ENCODE measurements at places on chromosomes 16 and 17.
A peak's percentile ranks its signal among the peaks of the same experiment; 100 is the strongest.

DNA sequence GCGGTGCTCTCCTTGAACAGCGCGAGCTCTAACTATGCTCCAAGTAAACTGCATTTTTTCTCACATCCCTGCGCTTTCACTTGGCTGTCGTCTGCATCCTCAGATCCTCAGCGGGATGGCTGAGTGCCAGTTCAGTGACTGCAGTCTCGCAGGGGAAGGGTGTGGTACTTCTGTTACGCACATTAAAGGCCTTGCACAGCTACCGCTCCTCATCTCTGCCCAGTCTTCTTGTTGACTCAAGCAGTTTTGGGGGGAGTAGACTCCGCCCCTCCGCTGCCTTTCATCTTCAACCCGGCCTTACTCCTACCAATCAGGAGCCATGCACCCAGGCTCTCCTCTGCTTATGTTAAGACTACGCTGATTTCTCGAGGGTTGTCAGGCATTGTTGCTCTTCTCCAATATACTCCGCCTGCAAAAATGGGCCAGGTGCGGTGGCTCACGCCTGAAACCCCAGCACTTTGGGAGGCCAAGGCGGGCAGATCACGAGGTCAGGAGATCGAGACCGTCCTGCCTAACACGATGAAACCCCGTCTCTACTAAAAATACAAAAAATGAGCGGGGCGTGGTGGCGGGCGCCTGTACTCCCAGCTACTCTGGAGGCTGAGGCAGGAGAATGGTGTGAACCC, 10.0 kb downstream of the ATP5PD start:
- DNase-seq, result peak; percentile 94

DNA sequence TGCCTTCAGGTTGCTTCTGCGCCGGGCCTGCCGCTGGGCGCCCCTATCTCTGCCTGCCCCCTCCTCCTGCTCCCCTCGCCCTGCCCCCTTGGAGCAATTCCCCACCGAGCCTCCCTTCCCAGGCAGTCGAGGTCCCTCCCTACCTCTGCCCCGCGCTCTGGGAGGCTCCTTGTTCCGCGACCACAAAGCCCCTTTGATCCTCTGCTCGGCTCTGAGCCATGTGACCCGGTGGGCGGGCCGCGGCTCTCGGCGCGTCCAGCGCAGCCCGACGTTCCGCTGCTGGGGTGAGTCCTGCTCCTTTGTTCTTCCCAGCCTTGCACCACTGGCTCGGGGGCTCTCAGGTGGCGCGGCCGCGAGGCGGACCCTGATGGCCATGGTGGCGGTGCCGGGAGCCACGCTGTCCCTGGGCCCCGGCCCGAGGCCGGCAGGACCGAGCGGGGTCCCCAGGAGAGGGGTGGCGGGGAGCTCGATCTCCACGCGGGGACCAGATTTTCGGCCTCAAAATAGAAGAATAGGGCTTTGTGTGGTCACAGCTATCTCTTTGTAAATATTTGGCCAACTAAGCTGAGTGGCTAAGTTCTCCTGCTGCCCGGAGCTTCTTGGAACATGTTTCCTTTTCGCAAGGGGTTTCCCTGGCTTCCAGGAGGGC, 310.6 kb downstream of the SEC14L1 start:
- peak; percentile 77 for DNase-seq

- no peak for DNase-seq
Observed at GRCh38 chr17:27575096-27575911, 55.7 kb upstream of the LGALS9 start.

DNA sequence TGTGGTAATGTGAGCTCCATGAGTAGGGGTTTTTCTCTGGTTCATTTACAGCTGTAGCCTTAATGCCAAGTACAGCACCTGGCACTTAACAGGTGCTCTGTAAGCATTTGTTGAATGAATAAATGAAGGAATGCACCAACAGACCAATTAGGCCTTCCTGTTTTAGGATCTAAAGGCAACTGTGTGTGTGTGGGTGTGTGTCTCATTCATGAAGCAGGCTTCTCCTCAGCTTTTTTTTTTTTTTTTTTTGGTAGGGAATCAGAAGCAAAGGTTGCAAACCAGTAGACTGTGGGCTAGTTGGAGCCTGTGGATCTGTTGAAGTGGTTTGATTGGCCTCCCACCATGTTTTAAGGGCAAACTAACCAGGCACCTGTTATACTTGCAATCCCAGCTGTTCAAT, 48.1 kb downstream of the HS3ST2 start:
- no peak for DNase-seq

DNA sequence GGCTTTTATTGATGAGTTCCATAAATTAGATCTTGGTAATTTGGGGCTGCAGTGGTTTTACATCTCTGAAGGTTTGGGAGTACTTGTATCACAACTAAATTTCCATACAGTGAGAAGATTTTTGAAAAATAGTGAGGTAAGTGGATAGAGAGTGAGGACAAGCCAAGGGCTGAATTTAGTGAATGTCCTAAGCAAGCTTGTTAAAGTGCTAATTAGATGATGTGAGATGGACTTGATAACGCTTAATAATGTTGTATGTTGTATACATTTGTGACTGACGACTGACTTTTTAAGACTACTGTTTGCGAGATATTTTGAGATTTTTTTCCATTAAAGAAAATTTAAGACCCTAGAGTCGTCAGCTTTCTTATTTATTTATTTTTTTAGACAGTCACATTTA, 3.9 kb downstream of the NFATC3 start:
- no peak for DNase-seq

DNA sequence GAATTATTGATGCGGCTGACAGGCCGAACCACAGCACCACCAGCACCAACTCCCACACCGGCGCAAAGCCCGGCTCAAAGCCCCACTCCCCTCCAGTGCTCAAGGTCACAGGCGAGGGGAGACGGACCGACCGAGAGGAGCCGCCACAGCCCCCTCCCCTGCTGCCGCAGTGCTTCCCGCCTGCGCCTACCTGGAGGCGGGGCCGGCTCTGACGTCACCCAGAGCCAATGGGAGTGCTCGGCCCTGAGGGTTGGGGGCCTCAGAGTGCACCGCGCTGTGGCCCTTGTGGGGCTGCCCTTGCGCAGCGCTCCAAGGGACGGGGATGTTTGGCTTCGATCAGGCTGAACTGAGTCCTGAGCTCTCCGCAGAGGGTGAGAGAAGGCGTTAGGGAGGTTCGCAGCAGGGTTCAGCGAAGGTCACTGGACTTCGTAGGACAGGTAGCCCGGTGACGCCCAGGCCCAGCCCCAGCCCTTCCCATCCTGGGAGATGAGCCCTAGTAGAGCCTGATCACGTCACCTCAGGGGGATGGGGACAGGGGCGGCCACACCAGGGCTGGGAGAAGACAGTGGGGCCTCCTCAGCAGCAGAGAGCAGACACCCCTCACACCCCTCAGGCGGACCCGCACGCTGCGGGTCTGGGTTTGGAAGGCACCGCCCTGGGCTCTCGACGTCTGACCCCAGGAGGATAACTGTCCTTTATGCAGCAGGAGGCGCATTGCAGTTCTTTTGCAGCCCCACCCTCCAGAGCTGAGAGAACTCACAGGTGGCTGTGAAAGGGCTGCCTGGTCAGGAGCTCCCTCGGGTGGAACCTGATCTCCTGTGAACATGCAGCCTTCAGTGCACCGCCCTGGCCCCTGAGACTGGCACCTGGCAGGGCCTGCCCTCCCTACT, 1.5 kb downstream of the NDRG4 start:
- peak; percentile 32 for DNase-seq

DNA sequence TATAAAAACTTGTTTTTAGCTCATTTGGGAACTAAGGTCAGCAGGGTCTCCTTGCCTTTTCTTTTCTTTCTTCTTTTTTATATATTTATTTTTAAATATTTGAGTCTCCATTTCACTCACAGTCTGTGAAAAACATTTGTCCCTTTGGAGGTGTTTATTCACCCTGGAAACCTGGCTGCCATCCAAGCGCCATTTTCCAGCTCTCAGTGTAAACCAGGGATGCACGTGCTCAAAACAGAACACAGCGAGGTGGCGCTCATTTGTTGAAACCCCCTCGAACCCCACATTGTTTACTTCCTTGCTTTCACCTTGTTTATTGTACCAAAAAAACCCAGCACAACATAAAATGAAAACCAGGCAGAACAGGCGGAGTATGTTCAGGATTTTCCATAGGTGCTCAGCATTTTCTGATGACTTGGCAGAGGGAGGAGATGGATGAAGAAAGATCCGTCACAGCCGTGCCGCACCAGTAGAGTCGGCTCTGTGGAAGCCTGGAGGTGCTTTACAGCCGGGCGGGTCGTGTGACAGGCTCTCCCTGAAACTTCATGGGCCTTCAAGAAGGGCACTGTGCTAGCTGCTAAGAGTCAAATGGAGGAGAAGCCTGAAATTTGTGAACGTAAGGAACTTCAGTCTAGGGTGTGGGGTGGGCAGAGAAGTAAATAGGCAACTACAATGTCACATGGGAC, 284.4 kb downstream of the FOXL1 start:
- DNase-seq, result peak; percentile 58

DNA sequence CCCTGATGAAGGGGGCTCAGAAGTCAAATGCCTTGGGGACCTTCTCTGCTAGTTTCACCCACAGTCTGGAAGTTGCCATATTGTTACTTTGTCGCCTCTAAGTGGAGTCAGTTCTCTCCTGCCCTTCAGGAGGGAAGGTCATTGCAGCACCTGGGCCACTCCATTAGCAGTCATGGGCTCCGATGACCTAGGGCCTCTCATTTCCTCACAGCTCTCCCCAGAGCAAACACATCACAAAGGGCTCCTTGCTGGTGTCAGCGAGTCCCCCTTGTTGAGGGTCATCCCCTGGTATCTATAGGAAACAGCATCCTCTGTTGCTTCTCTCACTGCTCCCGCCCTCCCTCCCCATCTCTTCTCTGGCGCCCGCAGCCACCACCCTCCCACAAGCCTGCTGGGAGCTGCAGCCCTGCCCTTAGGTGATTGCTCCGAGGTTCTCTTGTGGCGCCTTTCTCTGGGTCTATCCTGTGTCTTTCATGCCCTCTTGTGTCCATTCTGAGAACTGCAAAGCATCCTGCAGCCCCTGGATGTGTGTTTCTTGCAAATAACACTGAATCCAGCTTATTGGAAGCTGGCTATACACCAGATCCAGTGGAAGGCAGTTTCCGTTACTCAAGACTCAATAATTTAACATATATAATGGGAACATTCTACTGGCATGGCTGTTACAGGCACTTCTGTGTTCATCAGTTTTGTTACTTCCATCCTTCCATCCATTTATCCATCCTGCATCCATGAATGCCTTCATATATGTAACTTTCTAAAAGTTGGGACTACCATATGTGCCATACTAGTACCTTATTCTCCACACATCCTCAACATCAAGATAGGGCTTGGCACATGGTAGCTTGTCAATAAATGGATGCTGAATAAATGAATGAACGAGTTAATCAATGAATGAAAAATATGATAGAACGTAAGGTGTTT, 21.2 kb downstream of the PDILT start:
- peak; percentile 38 for DNase-seq

DNA sequence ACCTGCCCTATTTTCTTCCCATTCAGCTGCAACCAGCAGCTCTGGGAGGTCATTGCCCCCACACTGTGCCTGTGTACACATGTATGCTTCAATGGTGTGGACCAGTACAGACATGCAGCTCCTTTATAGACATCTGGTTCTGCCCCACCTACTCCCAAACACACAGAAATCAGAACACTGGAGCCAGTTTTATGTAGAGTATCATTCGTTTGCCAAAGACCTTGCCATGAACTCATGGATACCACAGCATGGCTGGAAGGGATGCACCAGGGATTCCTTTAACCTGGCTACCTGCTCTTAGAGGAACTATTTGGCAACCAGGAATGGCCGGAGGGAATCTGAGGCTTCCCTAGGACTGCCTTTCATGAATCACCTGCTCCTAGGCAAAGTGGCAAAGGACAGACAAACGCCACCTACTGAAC, 60.4 kb downstream of the ZFHX3 start:
- DNase-seq, result no peak

- DNase-seq, result no peak
Observed at GRCh38 chr17:41932816-41933389, 2.5 kb downstream of the ODAD4 start.

GRCh38 chr16:46621934-46622676, 926 bp upstream of the SHCBP1 start:
- no peak for DNase-seq

- DNase-seq, result no peak
Observed at GRCh38 chr16:30669903-30670824, 11.9 kb downstream of the FBRS start.

- no peak for DNase-seq
Observed at GRCh38 chr17:4375039-4375748, 8.7 kb upstream of the UBE2G1 start.

All from left cardiac atrium (tissue), 4 donors.